Foreskin keratinocyte (primary cell): ENCODE measurements at places on chromosomes 6 and 20. TPM values are rescaled to one million over a fixed set of nuclear protein-coding genes. Genes with fewer than 3 reads are reported as not detected.

- DNase-seq: peak; percentile 94
These were observed 199.2 kb downstream of the MAFB start for GRCh38 chr20:40489886-40490285.

- no peak for DNase-seq
These were observed 158.1 kb upstream of the ARG1 start for GRCh38 chr6:131414956-131415355.

The DEFB132 gene
- not detected in 2 replicates for total RNA-seq

The TNFRSF21 gene
- total RNA-seq: 87.6 and 100 TPM in 2 replicates

The DAAM2 gene
- 0.04 TPM in 1 of 2 replicates, not detected in the other for total RNA-seq
